ENCODE measurements at places on chromosomes 3 and 15.

DNA sequence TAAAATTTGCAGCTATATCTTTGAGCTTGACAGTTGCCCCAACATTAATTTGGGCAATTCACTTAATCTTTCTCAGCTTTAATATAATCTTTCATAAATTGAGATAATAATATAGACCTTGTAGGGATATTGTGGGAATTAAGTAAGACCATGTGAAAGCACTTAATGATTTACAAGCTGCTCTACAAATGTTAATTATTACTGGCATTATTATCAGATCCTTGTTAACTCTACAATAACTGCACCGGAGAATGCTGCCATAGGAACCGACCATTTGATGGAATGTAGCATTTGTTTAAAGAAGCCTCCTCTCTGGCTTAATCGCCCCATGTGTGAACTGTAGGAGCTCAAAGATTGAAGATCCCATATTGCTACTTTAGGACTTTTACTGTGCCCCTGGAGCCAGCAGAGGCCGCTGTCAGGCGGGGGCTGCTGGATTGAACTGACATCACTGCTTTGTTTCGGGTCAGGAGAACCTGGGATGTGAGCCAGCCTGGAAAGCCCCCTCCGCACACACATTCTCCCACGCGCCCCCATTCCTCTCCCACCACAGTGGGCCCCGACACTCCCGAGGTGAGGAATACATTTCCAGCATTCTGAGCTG is 154.2 kb upstream of the TNIK start:
- no peak for DNase-seq

DNA sequence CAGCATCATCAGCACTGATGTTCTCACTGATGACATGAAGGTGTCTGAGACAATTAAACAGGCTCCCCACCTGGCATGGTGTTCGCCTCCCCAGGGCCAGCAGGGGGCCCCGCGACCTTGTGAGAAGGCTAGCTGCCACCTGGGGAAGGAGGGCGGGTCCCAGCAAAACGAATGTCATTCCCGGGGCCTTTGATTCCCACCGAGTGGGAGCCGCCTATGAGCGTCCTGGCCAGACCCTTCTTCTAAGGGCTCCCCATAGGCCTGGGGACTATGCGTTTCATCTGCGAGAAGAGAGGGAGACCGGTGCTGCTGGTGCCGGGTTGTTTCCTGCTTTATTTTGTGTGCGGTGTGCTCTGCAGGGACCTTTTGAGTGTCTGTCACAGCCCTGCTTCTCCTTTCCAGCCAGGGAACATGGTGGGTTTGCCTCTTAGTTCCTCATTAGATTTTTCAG is 20.5 kb upstream of the MINDY4B start:
- DNase-seq, result no peak

DNA sequence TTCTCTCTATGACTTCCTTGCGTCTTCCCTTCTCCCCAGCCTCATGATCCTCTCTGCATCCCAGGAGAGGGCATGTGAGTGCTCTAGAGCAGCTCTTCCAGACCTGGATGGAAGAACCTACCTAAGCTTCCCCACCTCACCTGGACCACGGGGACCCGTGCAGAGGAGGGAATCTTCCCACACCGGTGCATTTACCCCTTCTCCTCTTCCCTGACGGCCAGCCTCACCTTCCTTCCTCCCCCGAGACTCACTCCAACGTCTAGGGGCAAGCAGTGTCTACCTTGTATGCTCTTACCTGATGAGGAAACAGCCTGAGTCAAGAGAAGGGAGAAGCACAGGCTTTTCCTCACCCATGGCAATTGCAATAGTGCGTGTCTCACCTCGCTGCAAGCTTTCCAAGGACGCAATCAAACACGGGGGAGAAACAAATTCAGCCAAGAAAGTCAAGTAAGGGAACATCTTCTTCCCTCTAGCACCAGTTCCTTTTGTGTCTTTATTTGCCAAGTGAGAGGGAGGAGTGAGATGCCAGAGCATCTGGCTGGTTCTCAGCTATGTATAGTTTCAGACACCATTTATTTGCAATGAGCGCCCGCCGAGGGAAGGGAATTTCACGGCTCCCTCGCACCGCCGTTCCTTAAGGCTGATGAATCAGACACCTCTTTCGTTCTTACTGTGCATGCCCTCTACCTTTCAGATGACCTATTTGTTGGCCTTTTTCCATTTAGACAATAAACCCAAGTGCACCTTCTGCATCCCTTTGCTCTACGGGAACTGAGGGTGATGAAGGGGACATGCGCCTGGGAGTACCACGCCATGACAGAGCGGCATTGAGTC is 1.8 kb upstream of the CCR9 start:
- no peak for DNase-seq

GRCh38 chr15:94322141-94322540 is 90.8 kb downstream of the MCTP2 start:
- no peak for DNase-seq

DNA sequence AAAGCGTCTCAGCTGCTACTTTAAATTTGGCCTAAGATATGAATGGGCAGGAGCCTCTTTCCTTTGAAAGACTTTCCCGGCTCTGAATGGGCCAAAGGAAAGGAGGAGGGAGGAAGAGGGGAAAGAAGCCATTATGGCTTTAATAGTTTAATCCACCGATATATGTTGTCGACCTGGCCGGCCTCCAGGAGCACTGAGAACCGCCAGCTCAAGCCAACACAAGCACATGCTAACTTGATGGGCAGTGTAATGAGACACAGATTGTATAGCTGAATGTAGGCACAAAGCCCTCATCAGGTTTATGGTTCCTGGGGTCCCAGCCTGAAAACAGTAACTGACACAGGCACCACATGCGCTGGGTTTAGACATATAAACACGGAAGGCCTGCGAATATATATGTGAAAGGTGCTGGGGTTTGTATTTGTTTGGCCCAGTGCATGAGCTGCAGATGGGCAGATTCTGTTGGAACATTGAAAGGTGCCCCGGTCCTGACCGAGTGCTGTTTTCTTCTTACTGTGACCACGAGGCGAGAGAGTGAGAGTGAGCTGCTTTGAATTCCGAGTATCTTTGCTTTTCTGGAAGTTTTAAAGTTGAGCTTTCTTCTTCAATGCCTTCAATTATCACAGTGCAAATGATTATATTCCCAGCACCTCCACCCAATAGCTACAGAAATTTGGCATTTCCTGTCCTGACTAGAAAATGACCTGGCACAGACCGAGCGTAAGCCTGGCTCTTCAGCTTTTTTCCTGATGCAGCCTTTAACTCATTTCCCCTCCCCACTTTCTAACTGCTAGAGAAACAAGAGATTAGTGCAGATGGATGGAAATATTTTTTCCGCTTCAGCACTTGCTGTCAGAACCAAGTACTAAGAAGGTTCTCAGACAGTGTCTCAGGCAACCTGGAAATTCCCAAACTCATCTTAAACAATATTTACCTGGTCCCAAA is 267.3 kb downstream of the RORA start:
- no peak for DNase-seq

All from skeletal muscle cell (primary cell).